Ascending aorta (tissue), 2 donors: ENCODE measurements at places on chromosomes 16 and 17. TPM values are rescaled to one million over a fixed set of nuclear protein-coding genes. Genes with fewer than 3 reads are reported as not detected.

DNA sequence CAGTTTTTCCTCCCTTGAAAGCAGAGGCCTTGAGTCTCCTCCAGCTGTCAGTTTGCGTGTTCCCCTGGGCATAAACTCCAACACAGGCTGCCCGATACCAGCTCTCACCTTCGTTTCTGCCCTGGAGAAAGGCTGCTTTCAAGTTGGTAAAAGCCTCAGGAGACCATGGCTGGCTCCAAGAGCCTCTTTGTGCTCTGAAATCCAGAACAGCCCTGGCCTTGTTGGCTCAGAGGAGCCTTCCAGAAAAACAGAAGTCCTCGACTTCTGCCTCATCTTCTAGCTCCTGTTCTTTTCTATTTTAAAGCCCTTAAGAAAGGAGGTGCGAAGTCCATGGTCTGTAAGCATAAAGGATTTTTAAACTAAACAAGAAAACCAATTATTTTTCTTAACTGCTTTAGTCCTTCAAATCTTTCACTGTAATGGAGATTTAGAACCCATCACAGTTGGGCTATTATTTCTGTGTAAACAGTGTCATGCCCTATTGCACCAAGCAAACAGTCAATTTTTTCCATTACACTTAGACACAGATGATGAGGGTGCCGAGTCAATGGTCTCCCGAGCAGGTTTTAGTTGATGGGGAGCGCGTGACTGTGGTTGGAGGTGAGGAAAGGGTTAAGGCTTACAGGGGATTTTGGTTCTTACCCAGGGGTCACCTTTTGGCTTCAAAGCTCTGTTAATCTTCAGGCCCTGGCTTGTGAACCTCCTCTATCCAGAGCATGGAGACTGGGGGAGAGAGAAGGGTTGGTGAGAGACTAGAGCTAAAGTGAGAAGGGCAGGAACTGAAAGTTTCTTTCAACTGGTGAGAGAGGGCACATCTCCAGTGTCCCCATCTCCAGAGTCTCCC, 212.8 kb downstream of the MSI2 start:
- DNase-seq: no peak

Gene CACNA1H
- 57.5 TPM for total RNA-seq

Gene GFER
- 2.7 TPM for total RNA-seq

Gene CNTNAP1
- total RNA-seq: 10.5 TPM

Gene ABCA9
- 10.9 TPM for total RNA-seq

- DNase-seq: no peak
These were observed 31.3 kb downstream of the ZC3H18 start for GRCh38 chr16:88601313-88602036.

Gene NLRP1
- 67.7 TPM for total RNA-seq

Gene MILR1
- total RNA-seq: 6.2 TPM

DNA sequence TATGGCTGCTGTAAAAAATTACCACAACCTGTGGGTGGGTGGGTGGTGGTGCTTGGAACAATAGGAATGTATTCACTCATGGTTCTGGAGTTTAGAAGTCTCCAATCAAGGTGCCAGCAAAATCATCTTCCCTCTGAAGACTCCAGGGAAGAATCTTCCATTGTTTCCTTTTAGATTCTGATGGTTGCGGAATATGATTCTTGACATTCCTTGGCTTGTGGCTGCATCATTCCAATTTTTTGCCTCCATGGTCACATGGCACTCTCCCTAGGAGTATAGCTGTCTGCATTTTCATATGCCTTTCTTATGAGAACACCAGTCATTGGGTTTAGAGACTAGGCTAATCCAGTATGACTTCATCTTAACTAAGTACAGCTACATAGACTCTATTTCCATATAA, 401.0 kb downstream of the HS3ST3B1 start:
- no peak for DNase-seq

DNA sequence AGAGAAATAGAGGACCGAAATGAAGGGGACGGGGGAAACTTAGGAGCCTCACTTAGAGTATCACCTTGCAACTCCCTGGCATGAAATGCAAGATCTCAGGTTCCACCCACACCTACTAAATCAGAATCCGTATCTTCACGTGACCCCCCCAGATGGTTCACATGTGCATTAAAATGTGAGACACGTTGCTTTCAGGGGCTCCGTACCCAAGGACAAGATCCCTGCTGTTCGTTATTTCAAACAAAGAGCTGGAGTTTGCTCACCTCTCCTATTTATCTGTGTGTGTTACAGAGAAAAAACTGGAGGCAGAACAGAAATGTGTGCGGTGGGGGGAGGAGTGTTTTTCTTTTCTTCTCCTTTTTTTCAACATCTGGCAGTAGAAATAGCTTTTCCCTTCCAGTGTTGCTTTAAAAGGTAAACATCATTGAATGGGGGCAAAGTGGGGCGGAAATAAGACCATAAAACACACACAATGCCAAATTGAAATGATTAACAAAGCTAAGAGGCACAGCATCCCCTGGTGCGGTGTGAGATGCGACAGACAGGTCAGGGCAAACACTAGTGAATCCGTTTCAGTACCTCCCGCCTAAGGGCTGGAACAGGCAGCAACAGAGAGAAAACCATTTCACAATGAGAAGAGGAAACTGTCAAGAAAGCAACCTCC, 145.4 kb downstream of the SOX9 start:
- no peak for DNase-seq

Gene KRTAP16-1
- not detected for total RNA-seq

DNA sequence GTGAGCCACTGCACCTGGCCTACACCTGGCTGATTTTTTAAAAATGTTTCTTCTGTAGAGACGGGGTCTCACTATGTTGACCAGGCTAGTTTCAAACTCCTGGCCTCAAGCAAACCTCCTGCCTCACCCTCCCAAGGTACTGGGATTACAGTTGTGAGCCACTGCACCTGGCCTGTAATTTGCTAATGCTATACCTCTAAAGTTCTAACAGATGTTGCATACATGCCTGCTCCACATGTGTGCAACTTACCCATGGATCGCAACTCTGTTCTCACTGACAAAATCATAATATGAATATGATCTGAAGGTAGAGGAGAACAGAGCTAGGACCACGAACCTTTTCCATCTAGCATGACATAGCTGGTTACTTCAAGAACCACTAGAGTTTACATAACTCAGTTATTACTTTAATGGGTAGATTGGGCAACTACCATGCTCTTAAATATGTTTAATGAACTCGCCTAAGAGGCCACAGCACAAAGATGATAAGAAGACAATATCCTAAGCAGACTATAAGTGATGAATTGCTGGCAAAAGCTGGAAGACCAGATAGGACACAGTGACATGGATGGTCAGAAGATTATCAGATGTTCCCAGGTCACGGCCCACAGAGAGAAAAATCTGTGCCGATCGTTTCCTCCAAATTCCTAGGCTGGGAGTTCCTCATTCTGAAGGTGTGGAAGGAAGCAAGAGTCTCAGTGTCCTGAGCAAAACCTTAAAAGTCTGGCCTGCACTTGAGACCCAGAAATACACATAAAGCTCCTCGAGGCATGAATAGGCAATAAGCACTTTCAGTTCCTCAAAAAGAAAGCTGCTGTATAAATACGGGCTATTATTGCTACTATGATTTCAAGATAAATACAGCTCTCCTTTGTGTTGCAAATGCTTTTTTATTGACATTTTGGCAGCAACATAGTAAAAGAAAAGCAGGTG, 53.6 kb upstream of the ICAM2 start:
- no peak for DNase-seq

Gene BAHCC1
- total RNA-seq: 29.1 TPM

- DNase-seq: no peak
These were observed 11.3 kb upstream of the VWA3A start for GRCh38 chr16:22081050-22081449.

GRCh38 chr16:1153480-1154160, 714 bp downstream of the CACNA1H start:
- no peak for DNase-seq

GRCh38 chr16:27228045-27228444, 24.7 kb downstream of the KDM8 start:
- no peak for DNase-seq

Gene BEAN1
- total RNA-seq: not detected

DNA sequence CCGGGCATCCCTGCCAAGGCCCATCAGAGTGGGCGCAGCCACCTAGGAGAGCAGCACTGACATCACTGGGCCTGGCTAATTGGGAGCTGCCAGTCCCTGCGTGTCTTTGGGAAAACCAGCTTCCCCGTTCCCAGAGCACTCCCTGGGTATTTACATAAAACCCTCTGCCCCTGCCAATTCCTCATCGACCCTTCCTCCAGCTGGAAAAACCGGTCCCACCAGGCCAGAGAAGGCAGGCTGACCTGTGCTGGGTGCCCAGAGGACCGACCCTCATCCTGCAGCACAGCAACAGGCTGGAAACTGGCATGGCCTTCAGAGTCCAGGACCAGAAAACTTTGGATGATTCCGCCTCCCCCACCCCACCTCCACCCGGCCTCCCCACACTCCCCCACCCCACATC, 8.2 kb upstream of the FOXN1 start:
- DNase-seq: no peak

GRCh38 chr17:18039535-18040260, 490 bp downstream of the GID4 start:
- no peak for DNase-seq
